ENCODE measurements at places on chromosomes 7 and 10. TPM values are rescaled to one million over a fixed set of nuclear protein-coding genes. Genes with fewer than 3 reads are reported as not detected.
A peak's percentile ranks its signal among the peaks of the same experiment; 100 is the strongest.

DNA sequence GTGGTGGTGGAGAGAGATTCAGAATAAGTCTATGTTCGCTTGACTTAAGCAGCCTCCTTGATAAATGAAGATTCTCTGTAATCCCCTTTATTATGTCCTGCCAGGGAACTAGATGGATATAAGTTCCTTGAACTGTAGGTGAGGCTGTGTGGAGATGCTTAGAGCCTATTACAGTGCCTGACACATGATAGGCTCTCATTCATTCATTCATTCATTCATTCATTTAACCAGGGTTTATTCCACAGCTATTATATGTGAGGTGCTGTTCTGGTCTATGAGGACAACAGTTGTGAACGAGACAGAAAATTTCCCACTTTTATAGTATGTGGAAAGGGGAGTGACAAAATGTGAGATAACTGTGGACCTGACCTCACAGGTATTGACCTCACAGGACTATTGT, 105.6 kb downstream of the ARID5B start:
- no peak overlapping the region for H3K27ac ChIP-seq
- no peak for DNase-seq
- H3K4me3 ChIP-seq, result no peak overlapping the region

- H3K27ac ChIP-seq, result no peak overlapping the region
- no peak overlapping the region for H3K4me3 ChIP-seq
- no peaks in the 10 kb centered on the region for H3K4me1 ChIP-seq
- DNase-seq, result no peak
These were observed 876.2 kb upstream of the AUTS2 start for GRCh38 chr7:68722044-68722443.

- no peak for DNase-seq
- H3K4me1 ChIP-seq, result peaks cover 17% of the 10 kb centered on the region
- no peaks in the 10 kb centered on the region for H3K27me3 ChIP-seq
- H3K36me3 ChIP-seq, result no peaks in the 10 kb centered on the region
- peak overlapping the region; percentile 61 for H3K4me3 ChIP-seq
These were observed 666 bp downstream of the SMKR1 start for GRCh38 chr7:129502708-129503685.

DNA sequence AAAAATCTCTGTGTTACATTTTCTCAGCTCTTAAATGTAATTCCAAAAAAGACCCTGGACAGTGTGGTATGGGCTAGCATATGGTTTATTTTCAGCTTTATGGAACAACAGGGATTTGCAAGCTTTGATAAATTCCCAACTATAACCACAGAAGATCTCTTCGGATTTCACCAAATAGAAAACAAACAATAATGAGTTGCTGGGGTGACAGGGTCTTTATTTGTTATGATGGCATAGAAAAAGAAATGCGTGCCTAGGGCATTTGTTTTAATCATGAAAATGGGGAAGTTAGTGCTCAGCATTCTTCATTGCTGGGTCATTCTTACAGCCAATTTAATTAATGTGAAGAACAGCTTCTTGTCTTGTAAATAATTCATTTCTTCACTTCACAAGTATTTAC, 139.0 kb downstream of the LRRN3 start:
- no peaks in the 10 kb centered on the region for H3K27me3 ChIP-seq
- DNase-seq, result no peak
- peaks cover 2% of the 10 kb centered on the region for H3K4me1 ChIP-seq
- no peak overlapping the region for H3K27ac ChIP-seq
- no peak overlapping the region for H3K4me3 ChIP-seq

The PLAU gene
- 15.2 TPM for total RNA-seq

GRCh38 chr7:115831371-115831770, 199.2 kb downstream of the TFEC start:
- H3K27me3 ChIP-seq, result no peaks in the 10 kb centered on the region
- no peak overlapping the region for H3K4me3 ChIP-seq
- no peaks in the 10 kb centered on the region for H3K4me1 ChIP-seq
- no peaks in the 10 kb centered on the region for H3K36me3 ChIP-seq

GRCh38 chr10:103429647-103430046, 22.5 kb downstream of the CALHM2 start:
- H3K4me1 ChIP-seq, result no peaks in the 10 kb centered on the region
- no peaks in the 10 kb centered on the region for H3K27me3 ChIP-seq
- no peak overlapping the region for H3K27ac ChIP-seq
- DNase-seq, result no peak
- no peak overlapping the region for H3K4me3 ChIP-seq
- H3K36me3 ChIP-seq, result peaks cover 20% of the 10 kb centered on the region

The NME8 gene
- 0.51 TPM for total RNA-seq

The FFAR4 gene
- total RNA-seq, result not detected

The SLC26A5 gene
- not detected for total RNA-seq

DNA sequence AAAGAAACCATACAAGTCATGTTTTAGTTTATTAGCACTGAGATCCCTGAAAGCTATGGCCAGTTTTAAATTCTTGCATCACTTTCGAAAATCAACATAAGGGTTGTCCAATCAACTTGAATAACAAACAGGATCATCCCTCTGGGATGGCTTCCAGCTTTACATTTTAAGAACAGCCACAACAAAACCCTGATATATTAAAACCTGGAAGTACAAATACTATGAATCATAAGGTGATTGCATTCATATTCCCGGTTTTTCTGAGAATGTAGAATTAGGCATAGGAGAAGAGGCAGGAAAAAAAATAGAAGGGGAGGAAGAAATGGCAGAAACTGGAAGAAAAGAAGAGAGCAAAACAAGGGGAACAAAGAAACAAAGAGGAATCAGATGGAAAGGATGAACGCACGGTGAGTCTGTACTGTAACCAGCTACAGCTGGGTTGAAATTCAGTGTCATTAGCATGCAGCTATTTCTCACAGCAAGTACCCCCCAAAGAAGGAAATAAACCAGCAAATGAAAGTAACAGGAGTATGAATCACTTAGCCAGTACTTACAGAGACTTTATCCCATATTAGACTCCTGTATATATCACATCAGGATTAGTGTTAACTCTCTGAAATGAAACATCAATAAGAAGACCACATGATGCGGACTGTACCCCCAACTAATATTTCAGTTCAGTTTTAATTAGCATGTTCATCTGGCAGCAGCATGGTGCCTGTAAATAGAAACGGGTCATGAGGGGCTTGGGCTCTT, 301.3 kb downstream of the RNLS start:
- H3K36me3 ChIP-seq, result no peaks in the 10 kb centered on the region
- H3K27me3 ChIP-seq, result no peaks in the 10 kb centered on the region
- no peak overlapping the region for H3K4me3 ChIP-seq
- no peaks in the 10 kb centered on the region for H3K4me1 ChIP-seq
- DNase-seq, result no peak

DNA sequence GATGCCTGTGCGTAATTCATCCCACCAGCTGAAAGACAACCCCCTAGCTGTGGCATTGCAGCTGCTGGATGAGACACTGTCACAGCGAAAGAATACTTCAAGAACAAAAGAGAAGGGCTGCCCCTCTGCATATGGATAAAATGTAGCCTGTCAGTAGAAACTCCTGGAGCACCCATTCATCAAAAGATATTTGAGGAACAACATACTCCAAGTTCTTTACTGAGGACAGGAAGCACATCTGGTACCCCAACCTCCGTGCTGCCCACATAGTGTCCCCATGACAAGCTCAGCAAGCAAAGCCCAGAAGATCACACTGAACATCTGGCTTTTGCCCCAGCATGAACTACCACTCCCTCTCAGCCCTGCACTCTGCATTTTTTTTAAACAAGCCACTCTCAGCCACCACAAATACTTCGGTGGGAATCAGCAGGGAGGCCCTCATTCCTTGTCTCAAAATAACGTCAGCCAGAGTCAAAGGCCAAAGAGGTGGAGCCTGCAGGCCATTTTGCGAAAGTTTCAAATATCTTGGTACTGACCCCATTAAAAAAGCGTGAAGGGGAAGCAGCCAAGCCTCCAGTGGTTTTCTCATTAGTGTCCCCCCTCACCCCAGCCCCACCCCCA, 1.7 kb downstream of the CREB3L2 start:
- no peak for DNase-seq
- H3K36me3 ChIP-seq, result no peaks in the 10 kb centered on the region
- H3K27ac ChIP-seq, result peak overlapping the region; percentile 55

The ZFAND2A gene
- 16.7 TPM for total RNA-seq

GRCh38 chr7:157638563-157638962, 301.8 kb downstream of the DNAJB6 start:
- H3K27me3 ChIP-seq, result no peaks in the 10 kb centered on the region
- no peak overlapping the region for H3K27ac ChIP-seq
- no peaks in the 10 kb centered on the region for H3K36me3 ChIP-seq

- no peak for DNase-seq
- no peak overlapping the region for H3K27ac ChIP-seq
- H3K36me3 ChIP-seq, result no peaks in the 10 kb centered on the region
- no peaks in the 10 kb centered on the region for H3K27me3 ChIP-seq
- H3K4me3 ChIP-seq, result no peak overlapping the region
These were observed 10.5 kb downstream of the STYXL1 start for GRCh38 chr7:76037310-76037709.

DNA sequence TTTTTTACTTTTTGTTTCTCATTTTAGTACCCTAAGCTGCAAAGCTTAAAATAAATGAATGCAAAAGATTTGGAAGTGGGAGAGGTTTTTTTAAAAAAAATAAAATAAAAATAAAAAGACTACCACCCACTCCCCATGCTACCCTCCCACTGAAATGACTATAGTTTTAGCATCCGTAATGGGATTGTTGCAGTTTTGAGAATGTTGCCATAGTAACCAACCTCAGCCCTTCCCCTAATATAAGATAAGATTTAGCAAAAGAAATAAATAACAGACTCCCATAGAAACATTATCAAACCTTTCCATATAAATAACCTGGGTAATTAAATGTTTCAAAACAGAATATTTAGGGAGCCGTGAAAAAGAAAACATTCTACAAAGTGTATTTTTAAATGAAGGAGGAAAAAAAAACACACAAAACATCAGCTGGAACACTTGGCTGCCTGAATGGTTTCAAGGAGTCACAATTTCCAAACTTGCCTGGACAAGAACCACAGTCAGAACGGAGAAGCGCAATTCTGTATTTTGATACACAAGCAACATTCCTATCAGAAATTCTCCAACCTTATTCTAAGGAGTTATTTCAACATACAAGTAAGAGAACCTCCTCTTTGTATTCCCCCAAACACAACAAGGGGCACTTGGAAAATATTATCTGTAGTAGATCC, 57.4 kb downstream of the DGKI start:
- no peak overlapping the region for H3K4me3 ChIP-seq
- H3K27ac ChIP-seq, result no peak overlapping the region
- H3K27me3 ChIP-seq, result no peaks in the 10 kb centered on the region
- no peaks in the 10 kb centered on the region for H3K4me1 ChIP-seq
- H3K36me3 ChIP-seq, result no peaks in the 10 kb centered on the region

DNA sequence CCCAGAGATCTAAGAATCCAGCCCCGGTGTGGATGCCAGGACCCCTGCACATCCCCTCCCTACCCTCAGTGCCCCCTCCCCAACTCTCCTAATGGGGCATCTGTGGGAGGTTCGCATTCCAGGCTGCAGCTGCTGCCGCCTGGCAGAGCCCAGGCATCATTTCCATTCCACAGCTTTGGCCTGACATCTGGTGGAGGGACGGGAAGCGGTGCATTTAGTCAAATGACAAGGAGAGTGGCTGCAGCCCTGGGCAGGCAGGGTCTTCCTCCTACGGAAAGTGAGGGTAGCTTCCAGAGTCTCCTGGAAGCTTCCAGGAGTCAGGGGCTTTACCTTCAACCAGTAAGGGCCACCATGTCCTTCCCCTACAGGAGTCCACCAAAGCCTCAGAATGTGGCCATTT, 30.8 kb downstream of the PRLHR start:
- no peaks in the 10 kb centered on the region for H3K36me3 ChIP-seq
- no peak for DNase-seq
- no peak overlapping the region for H3K4me3 ChIP-seq
- no peaks in the 10 kb centered on the region for H3K4me1 ChIP-seq

GRCh38 chr7:92231-92674, 100.1 kb upstream of the FAM20C start:
- no peak overlapping the region for H3K27ac ChIP-seq
- no peaks in the 10 kb centered on the region for H3K36me3 ChIP-seq
- H3K4me1 ChIP-seq, result no peaks in the 10 kb centered on the region
- no peak overlapping the region for H3K4me3 ChIP-seq
- no peaks in the 10 kb centered on the region for H3K27me3 ChIP-seq

DNA sequence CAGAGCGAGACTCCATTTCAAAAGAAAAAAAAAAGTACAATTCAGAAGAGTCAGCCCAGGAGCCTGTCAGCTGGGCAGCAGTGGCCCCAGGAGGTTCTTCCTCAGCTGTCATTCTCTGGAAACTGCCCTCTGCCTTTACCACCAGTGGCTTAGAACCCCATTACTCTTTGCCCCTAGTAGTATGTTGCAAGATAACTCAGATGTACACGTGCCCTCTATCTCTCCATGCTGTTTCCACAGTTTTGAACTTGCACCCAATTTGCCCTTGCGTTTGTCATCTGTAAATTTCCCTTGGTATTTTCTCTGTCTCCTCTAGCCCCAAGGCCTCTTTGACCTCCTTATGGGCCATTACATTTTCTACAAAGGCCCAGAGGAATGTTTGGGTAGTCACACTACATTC, 56.7 kb upstream of the PRKAR2B start:
- H3K4me1 ChIP-seq, result no peaks in the 10 kb centered on the region
- DNase-seq, result no peak
- H3K27ac ChIP-seq, result no peak overlapping the region

The NPM3 gene
- total RNA-seq, result 118 TPM

- DNase-seq, result no peak
- H3K27ac ChIP-seq, result no peak overlapping the region
- H3K4me3 ChIP-seq, result no peak overlapping the region
- H3K4me1 ChIP-seq, result peaks cover 22% of the 10 kb centered on the region
- no peaks in the 10 kb centered on the region for H3K36me3 ChIP-seq
These were observed 279.7 kb downstream of the AUTS2 start for GRCh38 chr7:69878015-69878414.

GRCh38 chr10:87030912-87031635, 11.0 kb downstream of the FAM25A start:
- H3K4me1 ChIP-seq, result no peaks in the 10 kb centered on the region
- no peak for DNase-seq
- H3K36me3 ChIP-seq, result no peaks in the 10 kb centered on the region

The LDB3 gene
- not detected for total RNA-seq

GRCh38 chr10:30553626-30554439, 75.7 kb downstream of the LYZL2 start:
- no peak for DNase-seq
- H3K27ac ChIP-seq, result no peak overlapping the region
- peaks cover 5% of the 10 kb centered on the region for H3K4me1 ChIP-seq

DNA sequence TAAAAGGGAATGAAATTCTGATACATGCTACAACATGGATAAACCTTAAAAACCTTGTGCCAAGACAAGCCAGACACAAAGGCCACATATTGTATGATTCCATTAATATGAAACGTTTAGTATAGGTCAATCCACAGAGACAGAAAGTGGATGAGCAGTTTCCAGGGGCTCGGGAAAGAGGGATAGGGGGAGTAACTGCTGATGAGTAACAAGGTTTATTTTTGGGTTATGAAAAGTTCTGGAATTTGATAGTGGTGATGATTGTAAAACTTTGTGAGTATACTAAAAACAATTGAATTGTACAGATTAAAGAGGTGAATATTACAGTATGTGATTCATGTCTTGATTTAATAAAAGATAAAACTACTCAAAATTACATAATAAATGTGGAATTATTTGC, 19.1 kb upstream of the SLC13A1 start:
- H3K27ac ChIP-seq, result no peak overlapping the region
- H3K27me3 ChIP-seq, result no peaks in the 10 kb centered on the region
- no peak for DNase-seq
- H3K36me3 ChIP-seq, result no peaks in the 10 kb centered on the region
- H3K4me1 ChIP-seq, result no peaks in the 10 kb centered on the region
- H3K4me3 ChIP-seq, result no peak overlapping the region

- H3K36me3 ChIP-seq, result no peaks in the 10 kb centered on the region
- peak overlapping the region; percentile 75 for H3K27ac ChIP-seq
- no peaks in the 10 kb centered on the region for H3K27me3 ChIP-seq
- peaks cover 22% of the 10 kb centered on the region for H3K4me1 ChIP-seq
- peak overlapping the region; percentile 57 for H3K4me3 ChIP-seq
These were observed 3.8 kb downstream of the VPS41 start for GRCh38 chr7:38905056-38905759.

Measured in GM12878 (cell line).